ENCODE measurements at places on chromosomes 4 and X.

DNA sequence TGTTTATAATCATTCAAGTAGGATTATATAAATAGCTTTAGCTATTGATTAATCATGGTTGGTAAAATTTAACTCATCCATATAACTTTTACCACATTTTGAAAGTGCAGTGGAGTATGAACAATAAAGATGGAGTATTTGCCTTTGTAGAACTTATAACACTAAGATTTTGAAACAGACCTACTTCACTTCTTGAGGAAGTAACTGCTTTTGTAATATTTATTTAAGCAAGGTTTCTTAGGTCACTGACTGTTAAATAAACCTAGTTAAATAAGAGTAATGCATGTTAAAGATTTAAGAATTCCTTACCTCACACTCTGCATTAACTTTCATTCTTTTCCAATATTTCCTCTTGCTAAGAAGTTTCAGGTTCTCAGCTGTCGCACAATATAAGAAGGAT is 242.5 kb downstream of the CFAP299 start:
- ATAC-seq: no peak

- no peak for ATAC-seq
Observed at GRCh38 chr4:21248331-21248730, 548.1 kb downstream of the PACRGL start.

GRCh38 chr4:120750152-120750525 is 172.4 kb downstream of the PRDM5 start:
- no peak for ATAC-seq

- ATAC-seq: no peak
Observed at GRCh38 chrX:11254417-11255109, 38.6 kb upstream of the AMELX start.

- ATAC-seq: no peak
Observed at GRCh38 chrX:66872771-66873170, 233.9 kb upstream of the EDA2R start.

- ATAC-seq: no peak
Observed at GRCh38 chrX:70087857-70088630, 25.8 kb downstream of the OTUD6A start.

GRCh38 chrX:153933748-153934147 is 1.1 kb downstream of the NAA10 start:
- ATAC-seq: no peak

- ATAC-seq: no peak
Observed at GRCh38 chrX:148856505-148856904, 356.1 kb downstream of the AFF2 start.
